ENCODE measurements at places on chromosomes 6 and 20.

- no peak for DNase-seq
Observed at GRCh38 chr6:6588064-6588923, at the start of gene LY86. TSS of gene LY86 (plus strand) at chr6:6588720. CDS start at chr6:6588735, 15 bp downstream.

GRCh38 chr6:158061361-158061708 is 79.7 kb downstream of the SYNJ2 start:
- no peak for DNase-seq

GRCh38 chr6:16725145-16725864 is 36.0 kb downstream of the ATXN1 start:
- no peak for DNase-seq

GRCh38 chr20:58496429-58496769 is 18.8 kb downstream of the APCDD1L start:
- no peak for DNase-seq

DNA sequence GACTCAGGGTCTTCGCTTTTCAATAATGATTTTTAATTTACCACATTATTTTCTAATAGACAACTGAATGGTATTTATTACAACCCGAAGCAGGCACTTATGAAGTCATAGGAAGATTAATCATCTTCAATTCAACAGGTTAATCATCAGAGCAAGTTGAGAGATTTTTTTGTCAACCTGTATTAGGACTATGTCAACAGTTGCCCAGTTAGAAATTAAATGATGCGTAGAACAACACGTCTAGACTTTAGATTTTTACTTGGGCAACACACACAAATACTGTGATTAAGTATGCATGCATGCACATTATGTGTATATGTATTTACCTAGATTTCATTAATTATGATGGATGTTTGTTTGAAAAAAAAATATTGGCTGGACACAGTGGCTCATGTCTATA is 4.3 kb downstream of the ILRUN start:
- no peak for DNase-seq

- DNase-seq: no peak
Observed at GRCh38 chr6:110564703-110565421, 88.4 kb upstream of the SLC22A16 start.

All from NCI-H1436 (cell line).